Germinal center (tissue), 1 donor: ENCODE measurements at places on chromosomes 11 and 22.

GRCh38 chr11:104369761-104370160 lies 205.8 kb upstream of the PDGFD start:
- no peak for DNase-seq

- DNase-seq, result no peak
Observed at GRCh38 chr11:111322534-111322933, 24.2 kb downstream of the POU2AF3 start.

- peak; percentile 30 for DNase-seq
Observed at GRCh38 chr11:15159085-15159484, 44.4 kb downstream of the INSC start.

- no peak for DNase-seq
Observed at GRCh38 chr11:64862987-64863390, 15.4 kb downstream of the EHD1 start.

DNA sequence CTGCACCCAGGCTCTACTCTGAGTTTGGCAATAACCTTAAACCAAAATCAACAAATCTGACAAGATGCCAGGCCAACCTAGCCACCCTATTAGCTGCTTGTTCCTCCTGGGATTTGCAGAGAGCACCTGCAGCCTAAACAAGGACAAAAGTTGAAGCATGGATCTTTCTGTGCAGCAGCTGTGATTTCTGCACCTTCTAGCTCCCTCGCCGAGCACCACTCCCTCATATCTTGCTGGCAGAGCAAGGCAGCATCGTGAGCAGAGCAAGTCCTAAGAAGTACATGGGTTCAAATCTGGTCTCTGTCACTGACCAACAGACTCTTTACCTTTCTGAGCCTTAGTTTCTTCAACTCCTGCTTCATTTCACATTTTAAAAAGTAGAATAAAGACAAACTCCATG lies 38.3 kb downstream of the MORC2 start:
- DNase-seq, result no peak

- no peak for DNase-seq
Observed at GRCh38 chr11:8258784-8259183, 4.9 kb downstream of the LMO1 start.

DNA sequence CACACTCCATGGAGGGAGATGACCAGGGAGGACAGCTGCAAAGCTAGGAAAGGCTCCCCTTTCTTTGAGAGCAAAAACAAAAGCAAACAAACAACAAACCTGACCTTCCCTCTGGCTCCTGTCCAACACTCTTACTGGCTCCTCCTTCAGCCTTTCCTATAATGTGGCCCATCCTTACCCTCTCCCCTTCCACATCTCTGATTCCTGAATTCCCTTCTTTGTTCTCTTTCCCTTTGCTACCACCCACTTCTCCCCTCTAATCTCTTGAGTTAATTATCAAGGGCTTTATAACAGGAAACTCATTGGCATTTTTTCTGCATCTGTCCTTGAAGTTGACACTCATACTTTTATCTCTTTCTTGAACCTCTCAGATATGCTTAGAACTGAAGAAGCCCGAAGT lies 56.3 kb downstream of the ZNF280B start:
- no peak for DNase-seq

DNA sequence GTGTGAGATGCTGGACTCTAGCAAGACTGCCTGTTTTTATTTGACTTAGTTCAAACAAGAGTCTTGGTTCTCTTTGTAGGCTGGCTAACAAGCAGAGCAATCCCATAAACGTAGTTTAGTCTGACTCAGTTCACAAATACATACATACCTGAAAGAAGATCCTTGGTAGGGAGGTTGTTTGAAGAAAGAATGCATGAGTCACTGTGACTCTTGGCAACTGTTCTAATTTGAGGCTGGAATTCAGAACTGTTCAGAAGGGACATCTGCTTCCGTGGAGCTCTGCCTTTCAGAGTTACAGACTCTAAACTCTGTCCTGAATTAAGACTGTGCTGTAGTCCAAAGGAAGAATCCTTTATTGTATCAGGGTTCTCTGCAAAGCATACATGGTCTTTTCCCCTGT lies 32.2 kb downstream of the C2CD3 start:
- DNase-seq, result no peak

GRCh38 chr11:114134870-114135269 lies 75.4 kb downstream of the ZBTB16 start:
- DNase-seq, result no peak

GRCh38 chr11:1401171-1401445 lies 11.4 kb downstream of the BRSK2 start:
- DNase-seq, result no peak

- DNase-seq, result no peak
Observed at GRCh38 chr11:74094393-74094792, 76.4 kb downstream of the C2CD3 start.

DNA sequence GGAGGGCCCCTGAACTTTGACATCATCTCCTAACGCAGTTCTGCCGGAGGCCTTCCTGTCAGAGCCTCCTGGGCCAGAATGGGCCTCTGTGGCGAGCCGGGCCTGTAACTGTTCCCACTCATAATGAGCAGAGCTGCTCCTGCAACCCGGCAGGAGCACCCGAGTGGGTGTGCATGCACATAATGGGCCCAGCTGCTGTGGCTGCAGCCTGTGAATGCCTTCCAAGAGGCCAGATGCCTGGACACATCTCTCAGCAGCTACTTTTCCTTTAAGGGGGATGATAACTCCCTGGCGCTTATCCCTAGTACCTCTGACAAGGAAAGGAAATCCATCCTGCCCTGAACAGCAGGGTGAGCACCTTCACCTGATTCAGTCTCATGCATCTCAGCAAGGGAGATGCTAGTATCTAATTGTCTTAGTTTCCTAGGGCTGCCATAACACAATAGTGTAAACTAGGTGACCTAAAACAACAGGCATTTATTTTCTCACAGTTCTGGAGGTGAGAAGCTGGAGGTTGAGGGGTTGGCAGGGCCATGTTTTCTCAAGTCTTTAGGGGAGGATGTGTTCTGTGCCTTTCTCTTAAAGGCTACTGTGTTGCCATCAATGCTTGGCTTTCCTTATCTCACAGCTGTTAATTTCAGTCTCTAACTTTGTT lies 120.5 kb downstream of the TEAD1 start:
- no peak for DNase-seq

DNA sequence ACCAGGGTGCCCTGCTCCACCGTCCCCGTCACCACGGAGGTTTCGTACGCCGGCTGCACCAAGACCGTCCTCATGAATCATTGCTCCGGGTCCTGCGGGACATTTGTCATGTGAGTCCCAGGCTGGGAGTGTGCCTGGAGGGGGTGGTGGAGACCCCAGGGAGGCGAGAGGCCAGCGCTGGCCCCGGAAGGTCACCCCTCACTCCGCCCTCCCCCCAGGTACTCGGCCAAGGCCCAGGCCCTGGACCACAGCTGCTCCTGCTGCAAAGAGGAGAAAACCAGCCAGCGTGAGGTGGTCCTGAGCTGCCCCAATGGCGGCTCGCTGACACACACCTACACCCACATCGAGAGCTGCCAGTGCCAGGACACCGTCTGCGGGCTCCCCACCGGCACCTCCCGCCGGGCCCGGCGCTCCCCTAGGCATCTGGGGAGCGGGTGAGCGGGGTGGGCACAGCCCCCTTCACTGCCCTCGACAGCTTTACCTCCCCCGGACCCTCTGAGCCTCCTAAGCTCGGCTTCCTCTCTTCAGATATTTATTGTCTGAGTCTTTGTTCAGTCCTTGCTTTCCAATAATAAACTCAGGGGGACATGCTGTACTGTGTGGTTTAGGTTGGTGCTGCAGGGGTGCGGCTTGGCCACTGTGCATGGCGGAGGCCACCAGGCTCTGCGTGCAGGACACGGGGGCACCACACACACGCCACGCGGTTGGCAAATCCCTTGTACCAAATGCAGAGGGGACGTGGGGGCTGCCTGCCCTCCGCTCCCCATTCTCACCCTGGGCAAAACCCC lies 35.4 kb downstream of the MUC2 start:
- no peak for DNase-seq

- DNase-seq, result no peak
Observed at GRCh38 chr11:114226356-114226755, 69.8 kb upstream of the NNMT start.

DNA sequence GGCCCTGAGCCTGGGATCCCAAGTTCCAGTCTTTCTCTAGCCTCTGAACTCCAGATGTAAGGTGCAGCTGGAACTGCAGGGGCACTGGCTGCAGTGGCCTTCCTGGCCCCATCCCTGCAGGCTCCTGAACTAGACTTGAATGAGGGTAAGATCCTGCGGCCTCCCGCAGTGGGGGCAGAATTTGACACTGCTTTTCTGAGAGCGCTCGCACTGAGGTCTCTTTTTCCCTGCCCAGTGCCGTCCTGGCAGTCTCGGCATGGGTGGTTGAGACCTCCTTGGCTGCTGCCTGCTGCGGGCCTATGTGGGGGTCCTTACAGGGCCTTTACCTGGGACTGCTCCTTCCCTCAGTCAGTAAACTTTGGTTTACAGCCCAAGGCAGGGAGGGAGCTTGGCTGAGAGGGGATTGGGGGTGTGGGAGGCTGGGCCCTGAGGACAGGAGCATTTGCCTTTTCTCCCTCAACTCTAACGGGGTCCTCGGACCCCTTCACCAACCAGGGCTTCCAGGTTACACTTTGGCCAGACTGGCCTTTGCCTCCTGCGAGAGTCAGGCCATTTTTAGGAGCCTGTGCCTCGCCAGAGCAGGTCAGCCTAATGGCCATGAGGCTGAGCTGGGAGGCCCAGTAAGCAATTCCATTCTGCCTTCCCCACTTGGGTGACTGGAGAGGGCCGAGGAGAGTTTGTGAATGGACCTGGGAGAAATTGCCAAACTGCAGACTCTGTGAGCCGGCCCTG lies 35.4 kb downstream of the FAM83F start:
- DNase-seq, result no peak

DNA sequence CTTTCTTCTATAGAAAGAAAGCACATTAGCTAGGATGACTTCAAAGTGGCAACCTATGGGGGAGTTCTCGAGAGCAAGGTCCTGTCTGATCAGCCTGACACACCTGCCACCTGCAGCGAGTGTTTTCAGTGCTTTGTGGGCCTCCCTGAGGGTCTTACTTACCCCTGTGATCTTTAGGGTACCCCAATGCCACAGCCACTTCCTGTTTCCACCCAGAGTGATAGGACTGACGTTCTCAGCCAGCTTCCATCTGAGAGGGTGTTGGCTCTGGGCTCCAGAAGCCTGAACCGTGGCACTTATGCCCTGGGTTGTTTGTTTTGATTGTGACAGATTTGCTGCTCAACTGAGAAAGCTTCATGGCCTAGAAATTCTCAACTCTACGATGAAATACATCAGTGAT lies 21.7 kb upstream of the ANKK1 start:
- no peak for DNase-seq

DNA sequence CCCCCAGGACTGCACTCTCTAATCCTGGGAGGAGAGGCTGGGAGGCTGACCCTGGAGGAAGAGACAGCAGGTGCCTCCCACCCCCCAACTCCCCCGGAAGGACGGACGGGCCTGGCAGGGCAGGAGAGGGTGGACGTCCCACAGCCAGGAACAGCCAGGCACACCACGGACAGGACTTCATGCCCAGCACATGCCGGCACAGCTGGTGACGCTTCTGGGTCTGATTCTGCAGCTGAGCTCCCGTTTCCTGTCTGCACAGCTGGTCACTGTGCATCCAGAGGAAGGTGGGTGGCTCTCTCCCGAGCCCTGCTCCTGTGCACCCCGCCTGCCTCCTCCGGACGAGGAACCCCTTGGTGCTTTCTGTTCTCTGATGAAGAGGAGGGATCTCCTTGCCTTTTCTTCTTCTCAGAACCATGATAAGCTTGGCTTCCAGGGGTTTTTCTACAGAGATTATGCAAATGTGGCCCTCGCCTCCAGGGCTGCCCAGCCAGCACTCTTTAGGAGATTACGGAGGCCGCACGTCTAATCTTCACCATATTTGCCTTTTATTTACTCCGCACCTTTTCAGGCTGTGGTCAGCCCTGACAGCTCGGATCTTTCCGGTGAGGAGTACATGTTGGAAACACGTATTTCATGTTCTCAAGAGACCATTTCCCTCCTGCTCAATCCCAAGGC lies 1295.8 kb downstream of the BRD1 start:
- no peak for DNase-seq

- no peak for DNase-seq
Observed at GRCh38 chr11:574632-575312, 1.5 kb upstream of the PHRF1 start.

DNA sequence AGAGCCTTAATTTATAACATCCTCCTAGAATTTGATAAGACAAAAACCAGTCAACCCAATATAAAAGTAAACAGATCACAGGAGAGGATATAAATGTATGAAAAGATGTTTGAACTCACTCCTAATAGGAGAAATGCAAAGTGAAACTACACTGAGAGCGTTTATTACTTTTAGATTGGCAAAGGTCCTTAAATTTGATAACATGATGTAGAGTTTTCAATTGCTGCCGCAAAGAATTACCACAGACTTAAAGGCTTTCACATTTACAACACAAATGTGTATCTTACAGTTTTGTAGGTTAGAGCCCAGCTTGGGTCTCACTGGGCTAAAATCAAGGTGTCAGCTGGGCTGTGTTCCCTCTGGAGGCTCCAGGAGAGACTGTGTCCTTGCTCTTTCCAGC lies 9.1 kb upstream of the POU2AF2 start:
- no peak for DNase-seq

DNA sequence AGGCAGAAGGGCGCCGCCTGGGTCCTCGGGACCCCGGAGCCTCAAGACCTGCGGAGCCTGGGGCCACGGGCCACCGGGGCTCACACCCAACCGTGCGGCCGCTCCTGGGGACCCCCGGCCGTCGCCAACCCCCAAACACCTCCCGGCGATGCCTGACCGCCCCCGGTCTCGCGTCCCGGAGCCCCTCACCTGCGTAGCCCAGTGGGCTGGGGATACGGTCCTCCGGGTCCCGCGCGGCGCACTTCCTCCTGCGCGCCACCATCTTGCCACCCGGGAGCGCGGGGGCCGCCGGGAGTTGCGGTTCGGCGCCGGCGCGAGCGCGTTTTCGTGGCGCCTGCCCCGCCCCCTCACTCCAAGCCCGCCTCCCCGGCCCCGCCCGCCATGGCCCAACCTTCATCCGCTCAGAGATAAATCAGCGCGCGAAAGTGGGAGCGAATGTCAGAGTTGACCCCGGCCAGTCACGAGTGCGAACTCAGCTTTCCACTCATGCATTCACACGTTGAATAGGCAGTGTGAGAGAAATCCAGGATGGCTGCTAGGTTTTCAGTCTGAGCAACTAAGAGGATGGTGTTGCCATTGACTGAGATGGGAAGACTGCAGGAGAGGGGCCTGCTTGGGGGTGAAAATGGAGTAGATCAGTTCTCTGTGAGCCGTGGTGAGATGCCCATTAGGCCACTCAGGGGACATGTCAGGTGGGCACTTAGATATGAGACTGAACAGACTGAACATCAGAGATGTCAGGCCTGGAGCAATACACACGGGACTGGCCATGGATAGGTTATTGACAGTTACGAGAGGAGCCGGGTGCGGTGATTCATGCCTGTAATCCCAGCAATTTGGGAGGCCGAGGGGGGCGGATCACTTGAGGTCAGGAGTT lies at the start of gene RRP7A:
Gene RRP7A (minus strand): TSS at position 272 of the 877 bp plus-strand sequence. CDS start 10 bp downstream, at position 262.
- peak; percentile 78 for DNase-seq
